NCI-H526 treated with DMSO at 0.1 percent for 48 hours (cell line): ENCODE measurements at places on chromosomes 5 and 9.
A peak's percentile ranks its signal among the peaks of the same experiment; 100 is the strongest.

GRCh38 chr5:14017904-14018303 is 73.4 kb upstream of the DNAH5 start:
- no peak for DNase-seq

GRCh38 chr5:77031891-77032290 is 1.7 kb downstream of the AGGF1 start:
- no peak for DNase-seq

GRCh38 chr5:174501461-174502069 is 222.8 kb upstream of the MSX2 start:
- no peak for DNase-seq

GRCh38 chr5:125317536-125317995 is 571.1 kb upstream of the ZNF608 start:
- DNase-seq = no peak

- DNase-seq = no peak
Observed at GRCh38 chr5:5756762-5757161, 334.3 kb downstream of the ICE1 start.

GRCh38 chr5:120614531-120615180 is 150.6 kb downstream of the PRR16 start:
- no peak for DNase-seq

DNA sequence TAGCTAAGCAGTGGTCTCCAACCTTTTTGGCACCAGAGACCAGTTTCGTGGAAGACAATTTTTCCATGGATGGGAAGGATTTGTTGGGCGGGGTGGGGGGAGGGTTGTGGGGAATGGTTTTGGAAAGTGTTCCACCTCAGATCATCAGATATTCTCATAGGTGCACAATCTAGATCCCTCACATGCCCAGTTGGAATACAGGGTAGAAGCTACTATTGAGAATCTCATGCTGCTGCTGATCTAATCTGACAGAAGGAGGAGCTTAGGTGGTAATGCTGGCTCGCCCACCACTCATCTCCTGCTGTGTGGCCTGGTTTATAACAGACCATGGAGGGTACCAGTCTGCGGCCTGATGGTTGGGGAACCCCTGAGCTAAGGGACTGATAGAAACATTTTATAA is 662.7 kb upstream of the RGMB start:
- no peak for DNase-seq

DNA sequence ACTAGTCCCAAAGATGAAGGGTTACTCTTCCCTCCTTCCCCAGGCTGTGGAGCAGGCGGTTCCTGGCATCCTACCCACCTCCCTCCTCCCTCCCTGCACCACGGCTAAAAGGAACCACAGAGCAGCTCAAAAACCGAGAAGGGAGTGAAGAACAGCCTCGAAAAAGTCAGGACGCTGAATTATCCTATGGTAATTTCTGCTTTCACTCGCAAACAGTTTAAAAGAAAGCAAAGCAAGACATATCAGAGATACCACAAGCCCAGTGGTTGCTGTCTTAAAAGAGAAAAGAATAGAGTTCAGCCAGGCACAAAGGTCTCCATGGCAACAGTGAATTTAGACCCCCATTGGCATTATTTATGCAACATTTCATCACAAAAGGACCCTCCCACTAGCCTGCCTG is 315.4 kb downstream of the CTNND2 start:
- DNase-seq = peak; percentile 80

DNA sequence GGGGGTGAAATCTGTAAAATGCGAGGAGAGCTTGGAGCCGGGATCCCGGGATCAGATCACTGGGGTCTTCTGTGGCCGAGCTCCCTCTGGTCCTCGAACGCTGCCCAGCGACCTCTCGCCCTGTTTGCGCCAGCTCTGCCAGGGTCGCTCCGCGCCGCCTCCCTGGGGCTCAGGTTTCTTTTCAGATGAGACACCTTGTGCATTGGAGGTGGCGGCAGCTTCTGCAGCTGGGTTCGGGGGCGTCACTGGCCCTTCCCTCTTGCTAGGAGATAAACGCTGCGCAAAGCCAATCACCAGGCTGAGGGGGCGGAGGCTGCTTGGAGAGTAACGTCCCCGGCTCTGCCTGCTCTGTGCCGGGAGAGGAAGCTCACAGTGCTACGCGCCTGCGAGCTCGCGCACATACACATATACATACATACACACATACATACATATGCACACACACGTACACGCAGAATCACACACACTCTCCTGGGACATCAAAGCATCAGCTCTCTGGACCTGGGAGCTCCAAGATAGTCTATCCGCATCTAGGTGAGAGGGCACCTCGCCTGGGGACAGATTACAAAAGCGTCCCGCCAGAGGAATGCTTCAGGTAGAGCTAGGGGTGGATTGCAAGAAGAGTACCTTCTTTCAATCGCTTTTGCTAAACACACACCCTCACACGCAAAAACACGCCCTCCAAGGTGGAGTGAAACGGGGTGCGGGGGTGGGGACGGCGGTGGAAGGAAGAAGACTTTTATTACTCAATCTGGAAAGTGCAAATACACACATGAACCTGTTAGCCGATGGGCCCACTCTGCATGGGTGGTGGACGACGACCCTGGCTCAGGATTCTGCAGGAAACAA is at the start of gene ST8SIA4:
Gene ST8SIA4, minus strand, starts transcription at position 244 of the 849 bp plus-strand sequence. CDS start 327 bp downstream, outside the sequence.
- DNase-seq = no peak

DNA sequence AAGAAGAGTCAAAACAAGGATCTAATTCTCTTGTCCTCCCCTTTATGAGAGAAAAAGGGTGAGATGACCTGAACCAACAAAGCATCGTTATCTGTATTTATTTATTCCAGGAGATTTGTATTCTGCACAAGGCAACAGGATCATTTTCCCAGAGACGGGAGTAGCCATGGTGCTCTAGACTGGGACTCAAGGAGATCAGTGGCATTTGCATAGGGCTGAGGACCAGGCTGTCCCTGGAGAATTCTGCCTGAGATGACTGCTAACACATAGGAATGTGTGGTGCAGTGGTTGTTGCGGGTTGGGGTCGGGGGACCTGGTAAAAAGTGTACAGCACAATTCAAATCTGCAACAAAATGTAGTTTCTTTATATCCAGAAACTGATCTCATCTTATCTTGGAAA is 22.3 kb upstream of the ZNF474 start:
- DNase-seq = peak; percentile 22

GRCh38 chr9:133733796-133734533 is 4.2 kb downstream of the SARDH start:
- no peak for DNase-seq

- DNase-seq = no peak
Observed at GRCh38 chr9:117156144-117156688, 258.6 kb downstream of the ASTN2 start.

DNA sequence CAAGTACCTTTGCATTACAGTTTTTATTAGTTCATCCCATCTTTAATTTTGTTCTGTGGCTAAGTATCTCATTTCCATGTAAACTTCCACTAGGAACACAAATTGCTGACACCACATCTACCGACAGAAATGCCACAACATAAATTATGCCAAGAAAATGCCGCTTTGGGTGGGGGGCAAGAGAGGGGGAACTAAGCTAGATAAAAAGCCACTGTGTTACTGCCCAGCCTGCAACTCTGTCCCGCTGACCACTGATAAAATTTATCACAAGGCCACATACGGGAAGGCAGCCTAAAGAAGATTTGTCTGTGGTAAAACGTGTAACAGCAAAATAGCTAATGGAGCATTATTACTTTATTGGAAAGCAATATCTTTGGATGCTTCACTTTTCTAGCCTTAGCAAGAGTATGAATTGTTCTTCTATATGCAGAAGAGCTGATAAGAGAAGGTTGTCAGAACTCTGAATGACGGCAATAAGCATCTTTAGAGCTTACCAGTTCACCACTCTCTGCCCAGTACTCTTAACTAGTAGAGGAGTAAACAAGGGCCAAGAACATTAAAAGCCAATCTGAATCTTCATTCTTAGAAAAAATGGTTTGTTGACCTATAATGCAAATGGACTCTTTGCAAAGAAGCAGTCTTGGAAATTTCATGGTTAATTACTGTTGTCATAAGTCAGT is 172.2 kb upstream of the MEF2C start:
- no peak for DNase-seq

GRCh38 chr5:154782812-154783592 is 27.8 kb downstream of the LARP1 start:
- no peak for DNase-seq

DNA sequence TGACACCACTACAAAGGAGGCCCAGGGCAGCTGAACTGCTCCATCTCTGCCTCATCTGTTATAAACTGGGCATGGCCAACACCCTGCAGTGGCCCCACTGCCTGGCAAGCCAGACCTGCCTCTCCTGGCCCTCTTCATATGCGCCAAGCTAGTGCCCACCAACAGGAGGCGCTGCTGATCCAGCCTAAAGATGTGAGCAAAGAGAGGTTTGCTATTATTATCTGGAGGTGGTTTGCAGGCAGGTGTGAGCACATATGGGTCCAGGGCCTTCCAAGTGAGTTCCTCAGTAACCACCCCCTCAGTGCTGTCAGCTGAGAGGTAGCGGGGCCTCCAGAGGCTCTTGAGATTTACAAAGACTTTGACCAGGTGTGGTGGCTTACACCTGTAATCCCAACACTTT is 232.2 kb downstream of the SYK start:
- DNase-seq = no peak

DNA sequence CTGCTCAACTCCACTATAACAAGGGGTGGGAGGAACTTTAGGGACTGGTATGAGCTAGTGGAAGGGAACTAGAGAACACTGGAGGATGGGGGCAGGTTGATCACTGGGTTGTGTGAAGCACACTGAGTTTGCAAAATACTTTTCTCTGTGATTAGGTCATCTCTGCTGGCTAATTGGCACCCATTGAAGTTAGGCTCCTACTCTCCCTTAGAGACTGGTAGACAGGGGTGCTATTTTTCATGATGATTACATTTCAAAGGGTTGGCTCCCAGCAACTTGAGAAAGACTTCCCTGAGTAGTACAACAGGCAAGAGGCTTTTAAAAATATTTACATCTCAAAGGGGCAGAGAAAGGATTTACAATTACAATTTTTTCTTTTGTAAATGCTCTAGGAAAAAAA is 50.4 kb upstream of the MTAP start:
- no peak for DNase-seq

GRCh38 chr5:9268226-9268625 is 277.6 kb downstream of the SEMA5A start:
- no peak for DNase-seq

DNA sequence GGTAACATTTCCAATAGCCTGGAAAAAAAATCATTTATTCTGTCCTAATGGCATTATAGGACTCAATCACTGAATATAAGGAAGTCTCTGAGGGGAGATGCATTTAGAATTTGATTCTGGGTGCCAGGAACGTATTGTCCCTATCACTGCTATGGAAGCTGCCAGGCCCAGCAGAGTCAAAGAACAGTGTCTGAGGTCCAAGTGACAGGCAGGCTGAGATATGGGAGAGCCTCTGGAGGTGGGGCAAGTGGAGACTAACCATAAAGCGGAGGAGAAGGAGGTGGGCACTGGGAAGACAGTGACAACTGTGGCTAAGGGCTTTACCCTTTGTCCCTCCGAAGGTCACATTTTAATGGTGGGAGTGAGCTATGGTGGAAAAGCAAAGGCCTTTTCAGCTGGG is 505.5 kb downstream of the CTNND2 start:
- no peak for DNase-seq

- no peak for DNase-seq
Observed at GRCh38 chr5:33721491-33722200, 170.1 kb downstream of the ADAMTS12 start.

DNA sequence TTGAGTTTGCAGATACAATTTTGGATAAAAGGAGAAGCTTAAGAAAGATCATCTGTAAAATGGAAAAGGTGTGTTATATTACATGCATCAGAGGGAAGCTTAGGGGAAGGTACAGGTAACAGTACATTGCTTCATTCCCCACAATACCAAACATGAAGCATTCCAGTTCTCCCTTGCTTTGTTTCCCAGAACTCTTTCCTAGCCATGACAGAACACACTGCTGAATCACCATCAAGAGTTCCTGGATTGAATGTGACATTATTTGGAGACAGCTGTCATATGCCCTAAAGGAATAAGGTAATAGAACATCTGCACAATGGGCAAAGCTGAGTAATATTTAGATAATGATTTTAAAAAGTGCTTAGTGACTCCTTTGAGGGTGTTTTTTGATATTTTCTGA is 303.5 kb upstream of the ST8SIA4 start:
- no peak for DNase-seq

GRCh38 chr5:1118738-1119137 is 6.9 kb upstream of the SLC12A7 start:
- peak; percentile 42 for DNase-seq

GRCh38 chr5:143244000-143244736 is 159.3 kb downstream of the NR3C1 start:
- no peak for DNase-seq

DNA sequence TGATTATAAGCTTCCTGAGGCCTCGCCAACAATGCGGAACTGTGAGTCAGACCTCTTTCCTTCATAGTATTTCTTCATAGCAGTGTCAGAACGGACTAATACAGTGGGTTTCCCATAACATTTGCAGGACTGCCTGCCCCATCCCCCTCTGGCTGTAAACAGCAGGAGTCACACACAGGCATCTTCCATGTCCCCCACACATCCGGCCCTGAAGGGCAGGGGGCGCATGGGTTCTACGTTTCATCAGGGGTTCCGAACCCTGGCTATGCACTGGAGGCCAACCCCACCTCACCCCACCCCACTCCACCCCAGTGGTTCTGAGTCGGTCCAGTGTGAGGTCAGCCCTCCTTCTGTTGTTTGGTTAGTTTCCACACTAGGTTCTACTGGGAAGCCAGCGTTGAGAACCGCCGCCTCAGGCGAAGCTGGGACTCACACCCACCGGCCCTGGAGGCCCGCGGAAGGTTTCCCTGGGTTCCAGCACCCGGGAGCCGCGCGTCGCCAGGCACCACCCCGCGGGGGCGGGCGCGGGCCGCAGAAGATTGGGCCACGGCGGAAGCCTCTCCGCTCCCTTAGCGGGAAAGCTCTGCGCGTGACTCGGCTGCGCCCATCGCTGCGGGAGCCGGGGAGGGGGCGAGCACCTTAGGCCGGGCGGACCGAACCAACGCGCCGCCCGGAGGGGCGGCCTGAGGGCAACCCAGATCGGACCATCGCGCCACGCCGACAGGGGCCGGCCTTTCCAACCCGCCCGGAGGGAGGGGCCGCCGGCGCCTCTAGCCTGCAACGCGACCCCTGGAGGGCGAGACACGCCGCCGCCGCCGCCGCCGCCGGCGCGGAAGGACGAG is at the start of gene RUSC2:
Gene RUSC2, plus strand, starts transcription at position 799 of the 842 bp plus-strand sequence. CDS start 56,411 bp downstream, outside the sequence.
- peak; percentile 72 for DNase-seq

DNA sequence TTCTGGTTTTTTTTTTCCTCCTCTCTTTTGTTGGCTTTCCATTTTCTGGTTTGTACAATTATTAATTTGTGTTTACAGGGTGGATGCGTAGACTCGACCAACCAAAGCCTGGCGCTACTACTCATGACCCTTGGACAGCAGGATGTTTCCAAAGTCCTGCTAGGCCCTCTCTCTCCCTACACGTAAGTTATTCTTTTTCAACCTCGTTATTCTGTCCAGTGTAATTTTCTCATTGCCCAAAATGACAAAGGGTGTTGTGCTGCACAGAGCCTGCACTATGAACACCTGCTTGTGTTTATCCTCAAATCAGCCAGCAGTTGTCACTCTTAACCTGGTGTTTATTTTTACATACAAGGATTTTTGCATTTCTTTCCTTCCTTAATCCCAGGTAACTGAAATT is 56.6 kb downstream of the RCL1 start:
- no peak for DNase-seq

- no peak for DNase-seq
Observed at GRCh38 chr9:105114964-105115728, 129.3 kb upstream of the SLC44A1 start.
